ENCODE measurements at places on chromosomes 16 and 17. TPM values are rescaled to one million over a fixed set of nuclear protein-coding genes. Genes with fewer than 3 reads are reported as not detected.

GRCh38 chr16:48576927-48577326, 33.1 kb downstream of the N4BP1 start:
- H3K27ac ChIP-seq: no peak overlapping the region
- DNase-seq: peak; percentile 63
- no peak overlapping the region for H3K4me3 ChIP-seq
- H3K4me1 ChIP-seq: no peaks in the 10 kb centered on the region
- H3K27me3 ChIP-seq: no peaks in the 10 kb centered on the region

GRCh38 chr16:57632568-57632967, 4.1 kb downstream of the ADGRG1 start:
- H3K36me3 ChIP-seq: no peaks in the 10 kb centered on the region
- DNase-seq: no peak
- H3K4me1 ChIP-seq: peaks cover 26% of the 10 kb centered on the region

DNA sequence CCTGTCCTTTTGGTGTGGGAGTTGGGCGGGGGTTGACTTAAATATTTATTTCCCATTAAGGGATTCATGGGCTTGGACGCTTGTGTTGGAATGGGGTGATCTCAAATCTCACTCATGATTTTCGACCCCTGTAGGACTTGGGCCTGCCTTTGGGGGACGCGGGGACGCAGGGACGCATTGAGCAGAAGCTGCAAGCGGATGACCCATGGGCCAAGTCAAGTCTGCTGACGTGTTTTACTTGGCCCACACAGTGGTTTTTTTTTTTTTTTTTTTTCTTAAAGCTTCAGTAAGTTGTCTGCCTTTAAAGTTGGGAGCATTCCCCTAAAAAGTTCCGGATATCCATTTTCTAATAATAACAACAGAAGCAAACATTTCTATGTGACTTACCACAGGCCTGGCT, 28.9 kb downstream of the CMIP start:
- H3K27ac ChIP-seq: peak overlapping the region; percentile 34
- peaks cover 5% of the 10 kb centered on the region for H3K4me1 ChIP-seq
- H3K36me3 ChIP-seq: no peaks in the 10 kb centered on the region
- H3K27me3 ChIP-seq: no peaks in the 10 kb centered on the region

GRCh38 chr16:16100631-16101030, 122.7 kb downstream of the ABCC6 start:
- H3K4me3 ChIP-seq: no peak overlapping the region
- no peak for DNase-seq
- no peak overlapping the region for H3K27ac ChIP-seq
- peaks cover 39% of the 10 kb centered on the region for H3K36me3 ChIP-seq
- peaks cover 13% of the 10 kb centered on the region for H3K4me1 ChIP-seq

The CHST4 gene
- polyA plus RNA-seq: not detected
